Inflammatory macrophage treated with lipopolysaccharide for 1 hour (primary cell): ENCODE measurements at places on chromosomes 2 and 18.

- DNase-seq, result no peak
These were observed 5.1 kb downstream of the CNNM3 start for GRCh38 chr2:96821113-96821675.

- DNase-seq, result no peak
These were observed 7.7 kb upstream of the CDC42EP3 start for GRCh38 chr2:37679072-37679695.

GRCh38 chr2:176554101-176555048 is 285.1 kb downstream of the MTX2 start:
- peak; percentile 18 for DNase-seq

DNA sequence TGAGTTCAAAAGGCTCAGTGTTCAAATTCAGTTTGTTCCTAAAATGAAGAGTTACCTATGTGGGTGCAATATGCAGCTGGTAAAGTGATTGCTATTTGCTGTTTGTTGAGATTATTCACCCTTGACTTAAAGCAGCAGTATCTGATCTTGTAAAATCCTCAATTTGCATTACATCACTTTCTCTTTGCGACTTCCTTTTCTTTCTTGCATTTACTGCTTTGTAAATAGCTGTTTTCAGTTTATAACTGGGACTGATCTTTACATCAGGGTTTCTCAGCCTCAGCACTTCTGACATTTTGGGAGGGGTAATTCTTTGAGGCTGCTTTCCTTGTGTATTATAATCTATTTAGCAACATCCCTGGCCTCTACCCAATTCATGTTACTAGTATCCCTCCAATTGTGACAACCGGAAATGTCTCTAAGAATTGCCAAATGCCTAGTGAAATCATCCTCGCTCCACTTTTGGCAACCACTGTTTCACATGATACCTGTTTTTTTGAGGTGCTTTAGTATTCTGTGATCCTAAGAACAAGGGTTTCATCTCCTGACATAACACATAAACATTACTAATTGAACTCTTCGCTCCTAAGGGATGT is 12.1 kb upstream of the ERCC3 start:
- DNase-seq, result peak; percentile 49

GRCh38 chr2:151159109-151159662 is 102.5 kb downstream of the RBM43 start:
- no peak for DNase-seq

DNA sequence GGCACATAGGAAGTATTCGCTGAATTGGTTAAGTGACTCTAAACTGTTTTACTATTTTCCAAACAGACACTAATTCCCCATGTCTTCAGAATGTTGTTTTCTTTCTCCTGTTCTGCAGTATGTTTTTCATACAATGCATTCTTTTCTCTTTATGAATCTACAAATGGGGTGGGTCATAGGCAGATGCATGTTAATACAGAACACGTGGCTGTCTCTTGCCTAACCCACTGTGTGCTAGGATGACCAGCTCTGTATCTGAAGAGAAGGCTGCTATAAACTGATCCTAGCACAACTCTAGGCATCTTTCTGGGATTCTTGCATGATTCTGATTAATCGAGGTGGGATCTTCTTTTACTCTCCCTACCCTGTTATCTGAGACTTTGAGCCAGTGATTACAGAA is 826.0 kb downstream of the PLCL1 start:
- DNase-seq, result no peak

DNA sequence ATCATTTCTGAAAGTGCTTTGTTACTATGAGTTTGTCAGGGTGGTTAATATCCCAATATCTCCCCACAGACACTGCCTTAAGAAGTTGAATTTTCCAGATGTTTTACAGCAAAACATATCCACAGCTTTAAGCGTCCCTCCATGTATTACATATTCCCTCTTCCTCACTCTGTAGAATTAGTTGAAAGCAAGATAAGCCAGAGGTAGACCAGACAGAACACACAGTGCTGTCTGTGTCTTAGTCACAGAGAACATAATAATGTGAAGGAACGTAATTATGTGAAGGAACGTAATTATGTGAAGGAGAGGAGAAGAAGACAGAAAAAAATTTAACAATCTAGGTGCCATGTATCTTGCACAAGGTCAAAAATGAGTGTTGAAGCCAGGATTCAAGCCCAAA is 81.9 kb upstream of the LRATD1 start:
- DNase-seq, result no peak

DNA sequence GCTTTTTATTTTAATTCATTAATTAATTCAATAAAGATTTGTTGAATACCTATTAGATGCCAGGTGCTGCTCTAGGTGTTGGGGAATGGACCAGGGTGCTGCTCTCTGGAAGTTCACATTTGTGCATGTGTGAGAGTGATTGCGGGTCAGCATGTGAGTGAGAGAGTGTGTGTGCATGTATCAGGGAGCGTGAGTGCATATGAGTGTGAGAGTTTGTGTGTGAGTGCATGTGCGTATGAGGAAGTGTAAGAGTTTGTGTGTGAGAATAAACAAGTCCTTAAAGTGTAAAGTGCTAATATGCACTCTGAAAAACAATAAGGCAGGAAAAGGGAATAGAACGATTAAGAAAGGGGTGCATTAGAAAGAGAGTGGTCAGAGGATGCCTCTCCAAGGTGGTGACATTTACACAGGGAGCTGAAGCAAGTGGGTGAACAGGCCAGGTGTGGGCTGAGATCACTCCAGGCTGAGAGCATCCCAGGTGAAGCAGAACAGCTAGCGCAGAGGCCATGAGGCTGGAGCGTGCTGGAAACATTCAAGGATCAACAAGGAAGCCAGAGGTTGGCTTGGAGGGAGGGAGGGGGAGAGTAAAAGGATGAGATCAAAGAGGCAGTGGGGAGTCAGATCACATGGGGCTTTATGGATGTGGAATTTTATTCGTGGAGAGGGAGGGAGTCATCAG is 50.5 kb upstream of the SLC1A4 start:
- DNase-seq, result no peak

GRCh38 chr18:44889111-44889510 is 208.4 kb downstream of the SETBP1 start:
- DNase-seq, result no peak

- DNase-seq, result no peak
These were observed 13.8 kb upstream of the KCNS3 start for GRCh38 chr2:17864676-17865075.

- no peak for DNase-seq
These were observed 10.6 kb upstream of the RPIA start for GRCh38 chr2:88680916-88681315.

- no peak for DNase-seq
These were observed 66.1 kb upstream of the DTNA start for GRCh38 chr18:34643989-34644388.

DNA sequence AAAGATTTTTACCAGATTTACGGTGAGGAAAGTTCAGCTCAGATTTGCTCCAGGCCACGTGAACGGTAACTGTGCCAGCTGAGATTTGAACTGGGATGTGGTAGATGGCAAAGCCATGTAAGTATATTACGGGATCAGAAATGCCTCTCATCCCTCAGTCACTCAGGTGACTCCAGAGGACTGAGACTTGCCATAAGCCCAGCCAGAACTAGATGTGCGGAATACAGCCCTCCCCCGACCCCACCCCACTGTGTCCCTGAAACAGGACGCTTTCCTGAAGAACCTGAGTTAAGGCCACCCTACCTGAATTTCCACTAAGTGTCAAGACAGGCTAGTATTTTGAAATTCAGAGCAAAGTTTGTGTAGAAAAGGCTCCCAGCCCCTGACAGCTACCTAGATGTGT is 1.3 kb upstream of the FHL2 start:
- no peak for DNase-seq

DNA sequence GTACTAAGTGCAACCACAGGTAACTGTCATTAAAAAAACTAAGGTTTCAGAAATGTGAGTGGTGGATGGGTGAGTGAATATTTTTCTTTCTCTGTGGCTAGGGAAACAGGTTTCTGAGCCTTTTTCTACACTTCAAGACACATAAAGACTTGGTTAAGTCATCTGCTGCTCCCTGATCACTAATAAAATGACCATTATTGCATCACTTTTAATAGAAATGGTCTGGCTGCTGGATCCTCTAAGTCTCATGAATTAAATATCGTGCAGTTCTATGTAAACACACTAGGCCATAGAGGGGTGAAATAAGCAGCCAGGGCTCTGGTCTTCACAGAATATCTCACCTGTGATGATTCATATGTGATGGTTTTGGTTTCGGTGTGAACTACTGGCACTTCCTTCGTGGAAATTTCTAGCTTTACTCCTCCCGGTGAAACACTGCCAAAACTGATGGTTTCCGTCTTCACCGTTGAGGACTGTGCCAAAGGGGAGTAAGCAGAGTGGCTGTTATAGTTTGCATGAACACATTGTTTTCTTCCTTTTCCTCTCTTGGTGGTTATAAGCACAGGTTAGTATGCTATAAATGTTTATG is 100.4 kb upstream of the ZBTB14 start:
- no peak for DNase-seq

DNA sequence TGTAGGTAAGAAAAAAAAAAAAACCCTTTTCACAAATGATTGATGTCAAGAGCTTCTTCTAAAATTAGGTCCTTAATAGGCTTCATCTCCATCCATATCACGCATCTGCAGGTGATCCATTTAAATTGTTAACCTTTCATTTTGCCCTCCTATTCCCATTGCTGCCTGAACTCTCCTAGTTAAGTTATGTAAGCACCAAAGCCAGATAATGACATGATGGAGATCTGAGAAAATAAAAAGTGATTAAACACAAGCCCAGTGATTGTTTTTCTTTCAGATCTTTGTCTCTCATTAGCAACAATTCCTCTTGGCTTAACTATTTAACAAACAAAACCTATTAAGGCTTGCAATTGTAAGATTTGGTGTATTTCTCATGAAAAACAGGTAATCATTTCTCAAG is 20.0 kb downstream of the LANCL1 start:
- no peak for DNase-seq

- DNase-seq, result no peak
These were observed 22.7 kb downstream of the BCL11A start for GRCh38 chr2:60530660-60531281.

DNA sequence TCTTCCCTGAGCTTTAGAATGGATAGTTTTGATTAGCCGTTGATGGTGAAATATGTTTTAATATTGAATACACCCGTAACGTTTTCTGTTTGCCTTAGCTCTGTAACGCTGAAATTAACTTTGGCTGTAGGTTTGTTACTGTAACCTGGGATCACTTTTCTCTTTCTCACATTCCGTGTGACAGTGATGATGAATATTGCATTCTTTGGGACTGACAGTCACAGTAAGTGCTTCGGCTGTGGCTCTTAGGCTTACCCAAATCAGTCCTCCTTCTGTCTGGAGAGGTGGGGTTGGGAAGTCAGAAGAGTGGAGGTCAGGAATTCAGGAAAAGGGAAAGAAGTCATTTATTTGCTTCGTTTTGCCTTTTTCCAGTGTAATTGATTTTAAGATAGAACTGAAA is 18.0 kb downstream of the RMC1 start:
- no peak for DNase-seq

DNA sequence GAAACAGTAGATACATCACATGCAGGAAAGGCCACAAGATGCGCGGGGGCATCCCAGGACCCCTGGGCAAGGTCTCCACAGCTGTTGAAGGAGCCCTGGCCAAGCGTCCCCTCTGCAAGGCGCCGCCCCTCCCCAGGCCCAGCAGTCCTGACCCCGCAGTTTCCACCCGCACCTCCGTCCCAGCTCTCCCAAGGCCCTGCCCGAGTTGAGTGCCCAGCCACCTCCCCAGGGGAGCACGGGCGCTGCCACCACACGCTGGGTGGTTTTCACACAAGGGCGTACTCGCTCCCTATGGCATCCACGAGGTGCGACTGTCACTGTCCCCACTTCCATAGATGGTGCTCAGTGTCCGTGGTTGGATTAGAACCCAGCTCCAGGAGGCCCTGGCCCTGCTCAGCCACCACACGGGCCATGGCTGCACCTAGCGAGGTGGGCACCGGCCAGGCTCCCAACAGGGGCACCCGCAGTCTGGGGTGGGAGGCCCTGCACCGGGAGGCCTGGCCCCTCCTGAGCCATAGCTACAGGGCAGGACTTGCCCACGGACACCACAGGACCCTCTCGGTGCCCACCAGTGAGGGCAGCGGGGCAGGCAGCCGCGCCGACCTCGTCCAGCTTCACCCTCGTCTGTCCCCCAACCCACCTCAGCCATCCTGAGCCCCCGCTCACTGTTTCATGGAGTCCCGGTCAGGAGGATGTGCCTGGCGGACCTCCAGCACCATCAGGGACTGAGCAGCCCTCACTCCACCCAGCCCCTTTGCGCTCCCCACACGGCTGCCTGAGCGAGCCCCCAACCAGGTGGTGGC is 36.0 kb downstream of the KIF1A start:
- no peak for DNase-seq

DNA sequence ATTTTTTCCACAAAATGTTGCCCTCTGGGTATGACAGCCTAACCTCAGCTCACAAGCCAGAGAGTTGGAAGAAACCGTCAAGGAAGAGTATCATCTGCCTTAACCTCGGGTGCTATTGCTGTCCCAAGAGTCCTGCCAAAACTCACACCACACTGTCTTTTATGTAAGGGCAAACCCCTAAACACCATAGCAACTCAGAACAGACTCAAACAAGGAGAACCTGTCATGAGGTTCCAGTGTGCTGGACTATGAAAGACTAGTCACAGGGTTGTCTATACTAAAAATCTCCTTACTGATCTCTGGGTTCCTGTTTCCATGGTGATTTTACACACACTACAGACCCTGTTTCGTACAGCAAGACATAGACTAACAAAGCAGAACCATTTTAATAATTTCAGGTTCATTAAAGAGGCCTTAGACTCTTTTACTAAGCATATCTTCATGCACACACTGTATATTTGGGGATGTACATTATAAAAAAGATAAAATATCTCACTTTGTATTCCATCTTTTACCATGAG is 159.8 kb downstream of the PKP4 start:
- peak; percentile 2 for DNase-seq

DNA sequence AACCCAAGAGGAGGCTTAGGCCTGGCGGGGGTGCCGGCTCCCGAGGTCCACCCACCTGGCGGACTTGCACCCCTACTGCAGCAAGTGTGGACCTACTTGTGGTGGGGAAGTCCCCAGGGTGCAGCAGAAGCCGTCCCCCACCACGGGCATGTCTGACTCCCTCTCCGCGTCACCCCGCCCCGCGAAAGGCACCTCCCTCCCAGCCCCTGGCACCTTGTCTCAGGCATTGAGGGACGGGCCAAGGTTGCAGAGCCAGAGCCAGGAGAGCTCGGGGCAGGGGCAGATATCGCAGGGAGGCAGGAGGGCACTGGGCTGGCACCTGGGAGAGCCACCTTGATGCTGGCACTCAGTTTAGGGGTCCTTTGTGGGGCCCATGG is 19.0 kb downstream of the CROCC2 start:
- DNase-seq, result no peak
